ENCODE measurements at places on chromosomes 3 and 15.

- DNase-seq, result no peak
Observed at GRCh38 chr3:14789640-14790285, 29.0 kb upstream of the FGD5 start.

DNA sequence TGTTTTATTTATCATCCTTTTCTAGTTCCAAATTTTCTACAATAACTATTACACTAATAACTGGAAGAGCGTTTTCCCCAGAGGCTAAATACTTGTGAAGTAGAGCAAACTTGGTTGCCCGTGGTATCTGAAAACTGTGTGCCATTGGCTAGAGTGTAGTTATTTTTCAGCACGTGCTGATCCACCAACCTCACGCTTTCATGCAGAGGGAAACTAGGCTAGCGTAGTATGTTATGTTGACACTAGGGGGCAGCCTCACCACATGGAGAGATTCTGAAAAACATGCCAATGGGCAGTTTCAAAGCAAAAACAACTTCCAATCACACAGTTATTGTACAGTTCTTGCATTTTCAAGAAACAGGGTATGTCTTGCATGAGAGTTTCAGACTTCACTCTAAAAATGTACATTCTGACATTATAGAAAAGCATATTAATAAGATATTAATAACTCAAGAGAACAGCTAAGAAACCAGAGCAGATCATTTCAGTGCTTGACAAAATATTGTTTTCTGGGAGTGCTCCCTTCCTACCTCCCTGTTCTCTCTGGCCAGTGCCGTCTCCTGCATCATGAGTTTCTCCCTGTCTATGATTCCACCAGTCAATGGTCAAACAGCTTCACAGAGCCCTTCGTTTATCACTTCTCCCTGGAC lies 39.7 kb downstream of the SPATA12 start:
- DNase-seq, result peak; percentile 65

- DNase-seq, result peak; percentile 10
Observed at GRCh38 chr3:42539871-42540714, 37.6 kb downstream of the VIPR1 start.

GRCh38 chr3:18443665-18444594 lies 18.8 kb upstream of the SATB1 start:
- DNase-seq, result peak; percentile 1

Measured in fibroblast of skin of right biceps (primary cell).